ENCODE measurements at places on chromosomes 1 and 21.
A peak's percentile ranks its signal among the peaks of the same experiment; 100 is the strongest.

DNA sequence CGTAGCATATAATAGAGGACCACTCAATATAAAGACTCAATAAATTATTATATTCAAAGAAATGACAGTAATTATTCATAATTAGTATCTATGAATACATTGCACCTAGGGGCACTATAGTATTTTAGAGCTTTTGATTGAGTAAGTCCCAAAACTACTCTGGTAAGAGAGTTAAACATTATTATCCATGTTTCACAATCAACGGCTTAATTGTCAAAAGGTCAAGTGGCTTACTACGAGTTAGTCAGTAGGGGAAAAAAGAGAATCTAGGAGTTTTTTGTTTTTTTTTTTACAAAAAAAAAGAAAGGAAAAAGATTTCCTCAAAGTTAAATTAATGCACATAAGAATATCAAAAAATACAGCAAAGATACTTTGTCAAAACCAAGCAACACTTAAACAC is 20.4 kb upstream of the LAMC1 start:
- no peak for DNase-seq

- no peak for DNase-seq
These were observed 73.1 kb downstream of the UBIAD1 start for GRCh38 chr1:11345971-11346715.

DNA sequence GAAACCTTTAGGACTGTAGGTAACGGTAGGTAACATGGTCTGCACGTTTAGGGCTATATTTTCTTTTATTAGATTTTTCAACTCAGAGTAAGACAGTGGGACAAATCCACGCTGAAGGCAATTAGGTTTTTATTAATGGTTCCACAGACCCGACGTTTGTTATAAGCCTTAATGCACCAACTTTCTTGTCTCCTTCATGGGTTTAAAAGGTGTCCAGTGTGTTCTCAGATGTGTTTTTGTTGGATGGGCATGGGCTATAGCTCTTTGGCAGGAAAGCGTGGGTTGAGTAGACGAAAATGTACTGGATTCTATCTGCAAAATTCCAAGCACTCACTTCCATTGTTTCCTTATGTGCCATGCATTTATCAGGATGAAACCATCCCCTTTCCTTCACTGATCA is 88.0 kb upstream of the SIM2 start:
- no peak for DNase-seq

DNA sequence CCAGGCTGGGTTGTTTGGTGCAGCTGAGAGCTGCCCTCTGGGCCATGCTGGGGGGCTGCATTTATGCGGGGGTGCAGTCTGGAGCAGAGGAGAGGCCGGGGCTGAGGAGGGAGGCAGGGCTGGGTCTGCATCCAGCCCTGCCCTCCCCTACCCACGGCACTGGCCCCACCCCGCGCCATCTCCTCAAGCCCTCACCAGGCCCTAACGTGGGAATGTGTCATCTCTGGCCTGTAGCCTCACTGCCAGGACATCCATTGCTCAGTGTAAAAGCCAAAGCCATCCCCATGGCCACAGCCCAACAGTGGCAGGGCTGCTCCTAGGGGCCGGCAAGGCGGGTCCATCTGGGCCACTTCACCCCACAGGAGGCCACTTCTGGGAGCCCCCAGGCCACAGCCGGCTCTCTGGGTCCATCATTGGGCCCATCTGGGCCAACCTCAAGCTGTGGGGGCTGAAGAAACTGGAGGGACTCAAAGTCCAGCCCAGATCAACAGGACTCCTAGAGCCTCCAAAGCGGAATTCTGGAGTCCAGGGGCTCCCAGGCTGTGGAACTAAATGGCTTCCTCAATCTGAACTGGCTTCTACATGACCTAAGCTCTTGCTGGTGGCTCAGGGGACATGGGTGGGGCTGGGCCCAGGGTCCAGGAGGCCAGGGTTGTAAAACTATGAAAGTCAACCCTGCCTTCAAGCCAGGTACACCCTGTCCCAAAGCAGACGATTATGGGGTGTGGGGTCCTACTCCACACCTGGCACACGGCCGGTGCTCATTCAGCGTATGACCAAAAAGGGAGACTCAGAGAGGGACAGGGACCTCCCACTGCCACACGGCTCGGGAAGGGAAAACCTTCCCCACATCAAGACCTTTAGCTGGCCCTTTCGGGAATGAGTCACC is 32.6 kb downstream of the RUNX3 start:
- peak; percentile 58 for DNase-seq

DNA sequence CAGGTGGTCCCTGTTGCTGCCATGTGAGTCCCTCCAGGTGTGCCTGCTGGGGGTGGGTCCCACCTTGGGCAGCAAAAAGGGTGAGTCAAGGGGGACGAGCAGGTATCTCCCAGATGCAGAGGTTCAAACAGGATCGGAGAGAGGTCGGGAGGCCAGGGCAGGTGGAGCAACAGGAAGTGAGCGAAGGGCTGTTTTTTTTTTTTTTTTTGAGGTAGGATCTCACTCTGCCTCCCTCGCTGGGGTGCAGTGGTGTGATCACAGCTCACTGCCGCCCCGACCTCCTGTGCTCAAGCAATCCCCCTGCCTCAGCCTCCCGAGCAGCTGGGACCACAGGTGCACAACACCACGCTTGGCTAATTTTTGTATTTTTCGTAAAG is 39.4 kb downstream of the SLC2A7 start:
- no peak for DNase-seq

GRCh38 chr21:31213787-31214186 is 130.3 kb downstream of the TIAM1 start:
- DNase-seq, result no peak

DNA sequence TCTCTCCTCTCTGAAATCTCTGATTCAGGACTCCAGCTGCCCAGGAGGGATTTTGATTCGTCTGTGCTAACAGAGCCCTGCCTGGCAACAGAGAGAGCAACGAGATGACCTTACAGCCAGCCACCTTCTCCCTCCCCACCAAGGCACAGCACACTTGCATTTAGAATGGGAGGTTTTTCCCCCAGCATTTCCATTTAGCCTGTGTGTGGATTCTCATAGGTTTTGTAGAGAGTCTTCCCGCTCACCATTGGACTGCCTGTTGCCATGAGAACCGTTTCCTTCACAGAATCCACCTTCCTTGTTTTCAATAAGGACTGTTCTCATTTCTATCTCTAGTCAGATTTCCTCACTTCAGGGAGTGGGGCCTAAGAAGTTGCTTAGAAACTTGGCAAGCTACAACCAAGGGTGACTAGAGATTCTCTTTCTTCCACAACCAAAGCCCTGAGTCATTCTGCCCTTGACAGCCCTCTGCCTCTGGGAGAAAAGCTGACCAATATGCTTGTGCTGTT is 5.8 kb upstream of the IKBKE start:
- DNase-seq, result peak; percentile 51

DNA sequence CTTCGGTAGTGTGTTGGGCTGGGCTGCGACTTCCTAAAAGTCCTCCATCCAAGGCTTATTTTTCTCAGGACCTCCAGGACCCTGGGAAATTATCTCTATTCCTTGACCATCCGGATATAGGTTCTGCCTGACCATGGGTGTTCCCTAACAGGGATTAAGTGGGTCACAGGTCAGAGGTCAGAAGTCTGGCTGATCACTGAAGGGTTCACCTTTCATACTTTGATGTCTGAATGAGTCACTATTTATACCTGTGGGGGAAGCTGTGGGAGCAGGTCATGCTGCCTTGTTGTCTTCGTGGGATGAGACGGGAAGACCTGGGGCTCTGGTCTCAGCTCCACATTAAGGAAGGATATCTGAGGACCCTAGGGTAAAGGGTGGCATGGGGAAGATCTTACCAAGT is 65.0 kb upstream of the ETV3 start:
- no peak for DNase-seq

DNA sequence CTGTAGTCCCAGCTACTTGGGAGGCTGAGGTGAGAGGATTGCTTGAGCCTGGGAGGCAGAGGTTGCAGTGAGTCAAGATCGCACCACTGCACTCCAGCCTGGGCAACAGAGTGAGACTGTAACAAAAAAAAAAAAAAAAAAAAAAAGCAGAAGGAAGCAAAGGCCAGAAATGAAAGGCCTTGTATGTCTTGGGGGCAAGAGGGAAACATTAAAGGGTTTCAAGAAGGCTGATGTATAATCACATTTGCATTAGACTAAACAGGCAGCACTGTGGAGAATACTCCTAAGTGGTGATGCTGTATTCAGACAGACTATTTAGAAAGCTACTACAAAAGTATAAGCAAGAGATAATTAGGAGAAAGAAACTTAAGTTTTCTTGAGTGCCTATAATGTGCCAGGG is 10.4 kb downstream of the ANP32E start:
- no peak for DNase-seq

- DNase-seq, result no peak
These were observed 12.4 kb downstream of the EPHB2 start for GRCh38 chr1:22722901-22723550.

- DNase-seq, result no peak
These were observed 3.4 kb downstream of the PIGV start for GRCh38 chr1:26791148-26791547.

DNA sequence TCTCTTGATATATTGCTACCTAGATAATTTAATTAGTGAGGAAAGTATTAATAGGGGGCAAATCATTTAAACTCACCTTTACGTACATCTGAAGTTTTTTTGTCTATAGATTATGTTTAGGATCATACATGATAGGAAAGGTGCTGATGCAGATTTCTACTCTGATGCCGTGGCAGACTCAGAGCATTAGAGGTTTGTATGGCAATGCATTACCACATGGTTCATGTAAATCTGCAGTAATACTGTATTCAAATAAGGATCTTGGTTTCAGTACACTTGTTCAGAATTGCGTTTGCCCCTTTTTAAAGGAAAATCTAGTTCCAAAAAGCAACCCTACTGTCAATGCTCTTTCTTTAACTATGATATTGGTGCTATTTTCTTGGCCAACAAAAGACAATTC is 288.3 kb downstream of the PTPRC start:
- no peak for DNase-seq

DNA sequence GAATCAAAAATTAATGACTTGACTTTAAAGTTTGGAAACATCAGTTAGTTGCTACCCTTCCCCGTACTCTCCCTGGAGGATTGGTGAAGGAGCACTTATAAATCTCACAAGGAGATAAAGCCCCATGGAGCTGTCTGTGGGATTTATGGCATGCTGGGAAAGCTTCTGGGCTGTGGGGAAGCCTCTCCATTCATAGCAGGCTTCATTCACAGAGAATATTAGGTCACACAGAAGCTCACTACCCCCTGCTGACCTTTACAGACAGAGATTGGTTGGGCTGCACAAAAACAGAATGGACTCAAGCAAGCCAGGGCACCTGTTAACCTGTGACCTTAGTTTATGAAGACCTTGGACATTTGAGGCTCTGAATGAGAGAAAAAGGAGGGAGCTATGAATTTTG is 32.1 kb downstream of the RGL1 start:
- DNase-seq, result no peak

GRCh38 chr1:155960081-155960745 is 18.1 kb downstream of the ARHGEF2 start:
- DNase-seq, result no peak

DNA sequence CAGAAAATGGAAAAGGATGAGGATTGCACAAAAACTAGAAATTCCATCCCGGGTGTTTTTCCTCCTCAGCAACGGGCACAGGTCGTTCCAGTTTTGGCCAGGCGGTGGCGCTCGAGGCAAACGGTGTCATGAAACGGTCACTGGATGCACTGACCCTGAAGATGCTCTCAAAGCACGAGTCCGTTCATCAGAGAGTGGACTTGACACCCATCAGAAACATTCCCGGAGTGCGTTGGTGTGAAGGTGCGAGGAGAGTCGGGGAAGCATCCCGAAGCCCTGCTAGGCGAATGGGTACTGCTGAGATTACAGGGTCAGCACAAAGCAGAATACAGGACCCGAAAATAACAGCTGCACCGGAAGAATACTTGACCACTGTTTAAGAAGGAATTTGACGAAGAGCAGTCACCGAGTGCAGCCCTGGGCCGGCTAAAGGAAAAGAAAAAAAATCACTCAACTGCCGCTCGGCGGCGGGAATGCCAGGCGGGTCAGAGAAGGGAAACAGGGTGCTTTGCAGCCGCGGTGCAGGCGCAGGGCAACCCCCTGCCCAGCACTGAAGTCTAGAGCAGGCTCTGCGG is 71.7 kb upstream of the ETS2 start:
- peak; percentile 94 for DNase-seq

DNA sequence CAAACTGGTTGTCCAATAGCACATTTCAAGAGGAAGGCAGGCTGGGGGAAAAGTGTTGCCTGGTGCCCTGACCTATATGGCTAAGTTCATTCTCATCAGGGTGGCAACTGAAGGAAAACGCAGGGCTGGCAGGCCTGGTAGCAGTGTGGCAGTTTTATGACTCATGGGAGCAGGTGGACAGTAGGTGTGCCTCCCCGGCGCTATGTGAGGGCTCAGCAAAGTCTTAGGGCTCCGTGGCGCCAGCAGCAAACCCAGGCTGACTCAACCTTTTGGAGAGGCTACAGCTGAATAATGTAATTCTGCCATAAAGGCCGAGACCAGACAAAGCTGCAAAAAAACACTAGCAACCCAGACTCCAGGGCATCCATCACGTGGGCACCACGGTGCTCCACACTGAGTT is 23.6 kb downstream of the GADD45A start:
- no peak for DNase-seq

- DNase-seq, result no peak
These were observed 92.2 kb downstream of the DYRK1A start for GRCh38 chr21:37458669-37459276.

GRCh38 chr1:50452700-50453099 is 29.5 kb upstream of the DMRTA2 start:
- no peak for DNase-seq

- DNase-seq, result no peak
These were observed 44.4 kb downstream of the ZNF697 start for GRCh38 chr1:119603695-119604094.

DNA sequence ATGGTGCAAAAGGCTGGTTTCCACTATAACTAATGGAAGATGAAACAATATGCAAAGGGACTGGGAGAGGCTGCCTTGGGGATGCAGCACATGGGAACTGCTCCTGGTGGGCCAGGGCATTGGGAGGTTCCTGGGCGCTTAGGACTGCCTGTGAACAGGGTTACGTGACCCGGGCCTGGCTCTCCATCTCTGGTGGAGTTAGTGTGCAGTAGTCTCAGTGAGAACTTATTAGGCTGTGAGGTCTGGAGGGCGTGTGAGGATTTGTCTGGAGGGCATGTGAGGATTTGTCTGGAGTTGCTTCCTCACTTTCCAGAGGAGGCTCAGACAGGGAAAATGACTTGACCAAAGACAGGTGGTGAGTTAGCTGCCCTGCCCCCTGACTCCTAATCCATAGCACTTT is 1.5 kb upstream of the ETV3L start:
- DNase-seq, result peak; percentile 5

GRCh38 chr21:32653326-32653901 is 41.2 kb upstream of the CFAP298 start:
- no peak for DNase-seq

DNA sequence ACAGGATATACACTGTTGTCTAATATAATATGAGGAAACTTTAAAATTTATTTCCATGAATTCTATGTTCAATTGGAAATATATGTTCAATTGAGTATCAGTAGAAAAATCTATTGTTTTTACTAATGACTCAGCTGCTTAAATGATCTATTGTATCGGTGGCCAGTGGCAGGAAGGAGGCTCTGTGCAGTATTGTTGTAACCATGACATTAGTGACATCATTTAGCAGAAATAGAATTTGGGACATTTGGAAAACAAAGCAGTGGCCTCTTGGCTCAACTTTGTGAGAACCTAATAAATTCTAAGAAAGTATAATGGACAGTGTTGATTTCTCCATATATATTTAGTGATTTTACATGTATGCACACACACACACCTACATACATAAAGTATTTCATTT is 257.4 kb downstream of the PDE4B start:
- DNase-seq, result no peak

GRCh38 chr21:20965816-20966215 is 32.4 kb upstream of the NCAM2 start:
- no peak for DNase-seq

GRCh38 chr1:41409825-41410224 is 48.6 kb downstream of the FOXO6 start:
- DNase-seq, result no peak

GRCh38 chr1:231068762-231069161 is 28.7 kb upstream of the FAM89A start:
- DNase-seq, result no peak

All from tibial artery (tissue), 4 donors.